ENCODE measurements at places on chromosomes 11 and 22.

DNA sequence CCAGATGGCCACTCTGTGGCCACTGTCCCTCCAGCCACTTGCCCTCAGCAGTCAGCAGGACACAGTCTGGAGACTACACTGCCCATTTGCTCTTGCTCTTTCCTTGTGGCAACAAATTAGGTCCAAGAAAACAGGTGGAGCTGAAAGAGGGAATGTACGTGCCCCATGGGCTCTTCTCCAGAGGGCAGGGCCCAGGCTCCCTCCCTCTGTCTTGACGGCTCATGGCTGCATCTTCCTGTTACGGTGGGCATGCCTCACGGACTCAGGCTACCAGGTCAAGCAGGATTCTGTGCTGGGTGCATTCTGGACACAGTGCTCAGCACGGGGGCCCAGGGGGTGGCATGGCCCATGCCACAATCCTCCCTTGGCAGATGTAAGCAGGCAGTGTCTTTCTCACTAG, 71.3 kb downstream of the MED15 start:
- no peak for DNase-seq

DNA sequence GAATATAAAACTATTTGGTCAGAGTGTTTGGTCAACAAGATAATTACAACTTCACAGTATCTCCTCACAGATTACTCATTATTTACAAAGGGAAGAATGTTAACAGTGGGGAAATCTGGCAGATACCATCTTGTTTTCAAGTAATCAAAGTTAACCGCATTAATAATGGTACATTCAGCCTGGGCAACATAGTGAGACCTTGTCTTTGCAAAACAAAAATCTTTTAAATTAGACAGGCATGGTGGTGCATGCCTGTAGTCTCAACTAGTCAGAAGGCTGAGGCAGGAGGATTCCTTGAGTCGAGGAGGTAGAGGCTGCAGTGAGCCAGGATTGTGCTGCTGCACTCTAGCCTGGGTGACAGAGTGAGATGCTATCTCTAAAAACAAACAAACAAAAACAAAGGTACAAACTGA, 78.5 kb downstream of the ACER3 start:
- no peak for DNase-seq

GRCh38 chr11:1206391-1207271, 16.2 kb upstream of the MUC5B start:
- DNase-seq: no peak

DNA sequence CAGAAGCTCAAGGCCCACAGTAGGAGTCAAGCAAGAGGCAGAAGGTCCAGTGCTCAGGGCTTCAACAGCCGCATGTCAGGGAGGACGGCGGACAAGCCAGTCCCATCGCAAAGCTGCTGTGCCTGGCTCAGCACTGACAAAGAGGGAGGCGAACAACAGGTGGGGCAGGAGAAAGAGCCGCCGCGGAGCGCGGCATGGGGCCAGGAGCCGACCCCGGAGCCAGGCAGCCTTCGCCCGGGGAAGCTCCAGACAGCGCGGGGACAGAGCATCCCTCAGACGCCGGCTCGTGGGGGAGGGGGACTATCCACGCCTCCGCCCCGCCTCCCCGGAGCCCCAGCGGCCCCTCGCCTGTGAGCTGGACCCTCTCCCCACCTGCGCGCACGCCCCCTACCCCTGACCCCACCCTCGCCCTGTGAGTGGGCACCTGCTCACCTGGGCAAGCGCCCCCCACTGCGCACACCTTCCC, 369 bp downstream of the DHCR7 start:
- no peak for DNase-seq

GRCh38 chr11:132036746-132037466, 666.5 kb downstream of the NTM start:
- DNase-seq: no peak

- no peak for DNase-seq
These were observed 98.7 kb downstream of the WNT7B start for GRCh38 chr22:45878051-45878781.

DNA sequence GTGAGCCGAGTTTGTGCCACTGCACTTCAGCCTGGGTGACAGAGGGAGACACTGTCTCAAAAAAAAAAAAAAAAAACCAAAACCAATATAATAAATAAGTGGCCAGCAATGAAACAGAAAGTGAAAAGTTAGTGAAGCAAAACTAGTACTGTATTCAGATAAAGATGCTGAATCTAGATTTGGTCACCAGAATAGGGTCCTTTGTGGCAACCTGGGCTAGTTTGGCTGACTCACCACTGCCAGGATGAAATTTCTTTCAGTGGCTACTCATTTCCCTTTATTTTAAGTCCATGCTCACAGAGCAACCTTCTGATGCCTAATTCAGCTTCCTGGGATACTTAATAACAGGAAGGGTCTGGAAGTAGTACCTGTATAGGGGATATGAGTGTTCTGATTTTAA, 26.0 kb downstream of the LIMK2 start:
- no peak for DNase-seq

GRCh38 chr11:28323621-28324020, 215.4 kb downstream of the METTL15 start:
- no peak for DNase-seq

DNA sequence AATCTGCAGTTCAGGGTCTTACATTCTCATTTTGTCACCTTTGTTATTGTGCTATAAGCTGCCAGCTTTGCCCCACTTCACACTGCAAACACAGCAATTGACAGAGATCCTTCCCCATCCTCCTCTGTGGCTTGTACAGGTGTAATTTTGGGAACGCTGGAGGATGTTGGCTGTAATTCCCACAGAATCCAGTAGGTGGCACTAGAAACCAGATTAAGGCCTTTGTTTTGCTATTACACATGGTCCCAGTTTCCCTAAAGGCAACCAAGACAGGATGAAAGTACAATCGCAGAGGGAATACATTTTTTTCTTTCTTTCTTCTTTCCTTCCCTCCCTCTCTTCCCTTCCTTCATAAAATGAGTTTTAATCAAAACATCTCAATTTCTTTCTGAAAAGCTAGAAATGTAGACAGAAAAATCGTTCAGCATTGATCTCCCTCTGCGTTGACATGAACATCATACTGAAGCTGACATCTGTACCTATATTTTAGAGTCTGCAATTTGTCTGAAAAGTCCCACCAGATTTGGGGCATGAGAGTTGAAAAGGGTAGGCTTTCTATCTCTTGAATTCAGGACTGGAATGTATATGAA, 21.3 kb upstream of the NELL1 start:
- no peak for DNase-seq

- DNase-seq: no peak
These were observed 21.1 kb downstream of the PHF21B start for GRCh38 chr22:44988671-44989070.

DNA sequence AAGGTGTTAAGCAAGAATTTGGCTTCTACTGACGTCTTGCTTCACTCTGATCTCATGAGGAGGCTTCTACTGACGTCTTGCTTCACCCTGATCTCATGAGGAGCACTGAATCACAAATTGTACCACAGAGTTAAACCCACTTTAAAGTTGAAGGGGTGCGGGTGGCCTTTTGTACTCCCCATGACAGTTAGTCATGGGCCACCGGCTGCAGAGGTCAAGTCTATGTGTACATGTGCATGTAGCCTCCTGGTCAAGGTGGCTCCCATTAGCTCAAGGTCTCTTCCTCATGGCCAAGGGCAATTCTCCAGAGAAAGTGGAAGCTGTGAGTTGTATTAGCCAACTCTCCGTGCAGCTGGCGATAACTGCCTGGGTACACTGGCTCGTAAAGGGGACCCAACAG, 23.1 kb upstream of the FZD4 start:
- DNase-seq: no peak

GRCh38 chr11:112280268-112281126, 19.8 kb upstream of the PLET1 start:
- DNase-seq: peak; percentile 89

DNA sequence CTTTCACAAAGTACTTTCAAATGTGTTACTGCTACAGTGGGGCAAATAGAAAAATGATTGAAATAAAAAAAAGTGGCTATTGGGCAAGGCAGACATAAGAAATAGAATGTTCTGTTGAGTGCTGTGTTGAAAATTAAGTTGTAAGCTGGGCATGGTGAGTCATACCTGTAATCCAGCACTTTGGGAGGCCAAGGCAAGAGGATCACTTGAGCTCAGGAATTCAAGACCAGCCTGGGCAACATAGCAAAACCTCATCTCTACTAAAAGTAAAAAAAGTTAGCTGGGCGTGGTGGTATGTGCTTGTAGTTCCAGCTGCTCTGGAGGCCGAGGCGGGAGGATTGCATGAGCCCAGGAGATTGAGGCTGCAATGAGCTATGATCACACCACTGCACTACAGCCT, 26.9 kb upstream of the LDHA start:
- no peak for DNase-seq

GRCh38 chr11:130808541-130808940, 107.7 kb downstream of the SNX19 start:
- no peak for DNase-seq

GRCh38 chr22:30838111-30838510, 130.5 kb downstream of the MORC2 start:
- no peak for DNase-seq

DNA sequence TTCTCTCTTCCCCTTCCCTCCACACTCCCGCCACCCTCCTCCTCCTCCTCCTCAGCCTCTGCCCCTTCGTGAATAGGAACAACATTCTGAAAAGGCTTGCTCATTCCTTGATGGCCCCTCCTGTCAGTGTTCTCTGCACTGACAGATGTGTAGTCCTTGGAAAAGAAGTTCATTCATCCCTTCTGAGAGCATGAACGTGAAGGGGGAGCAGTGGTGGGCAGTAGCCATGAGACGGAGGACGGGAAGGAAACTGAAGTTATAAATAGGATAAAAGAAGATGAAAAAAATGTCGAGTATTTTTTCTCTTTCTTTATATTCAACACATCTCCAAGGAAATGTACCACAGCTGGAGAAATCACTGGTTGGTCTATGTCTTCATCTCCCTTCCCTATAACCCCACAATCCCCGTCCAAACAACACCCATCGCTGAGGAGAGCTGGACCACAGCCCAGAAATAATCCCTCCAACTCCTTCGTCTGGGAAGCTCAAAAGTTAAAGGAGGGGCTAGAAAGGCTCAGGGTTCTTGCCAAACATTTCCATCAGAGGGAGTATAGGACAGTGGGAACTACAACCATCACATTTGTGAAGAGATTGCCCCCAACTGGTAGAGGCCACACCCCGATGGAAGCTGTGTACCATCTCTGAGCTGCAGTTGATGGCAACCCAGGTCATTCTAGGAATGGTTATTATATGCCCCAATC, 33.5 kb downstream of the ETS1 start:
- no peak for DNase-seq

GRCh38 chr11:130638033-130638432, 189.6 kb downstream of the ADAMTS15 start:
- no peak for DNase-seq

- peak; percentile 34 for DNase-seq
These were observed 18.4 kb upstream of the RPS3 start for GRCh38 chr11:75380716-75381420.

- DNase-seq: no peak
These were observed 22.1 kb upstream of the IGLL5 start for GRCh38 chr22:22865311-22866072.

DNA sequence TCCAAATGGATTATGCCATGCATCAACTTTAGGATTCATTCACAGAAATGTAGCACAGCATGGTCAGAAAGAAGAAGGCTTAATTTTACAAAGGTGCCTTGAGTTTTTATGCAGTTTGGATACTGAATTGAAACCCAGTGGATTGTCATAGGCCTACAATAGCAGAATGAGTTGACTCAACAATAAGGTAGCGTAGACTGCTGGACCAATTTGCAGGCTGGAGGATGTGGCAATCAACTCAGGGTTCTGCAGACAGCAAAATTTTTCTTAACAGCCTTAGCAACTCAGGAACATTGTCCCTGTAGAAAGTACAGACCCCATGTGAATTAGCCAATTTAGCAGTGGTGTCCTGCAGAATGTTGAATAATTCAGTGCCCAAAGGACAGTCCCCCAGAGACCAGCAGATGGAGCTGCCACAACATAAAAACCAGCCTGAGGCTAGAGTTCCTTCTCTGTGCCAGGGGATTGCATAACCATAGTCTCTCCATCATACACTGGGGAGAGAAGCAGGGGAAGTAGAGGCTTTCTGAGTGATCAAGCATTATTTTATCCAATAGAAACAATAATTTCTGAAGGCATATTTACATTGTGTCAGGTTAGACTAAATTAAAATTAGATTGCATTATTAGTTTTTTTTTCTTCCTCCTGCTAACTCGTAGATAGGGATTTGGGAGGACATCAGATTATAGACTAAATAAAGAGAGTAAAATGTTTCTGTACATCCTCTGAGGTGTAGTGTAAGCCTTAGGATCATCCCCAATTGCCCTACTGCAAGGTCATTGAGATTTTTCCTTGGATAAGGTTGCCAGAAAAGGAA, 20.3 kb upstream of the MRPL17 start:
- peak; percentile 42 for DNase-seq

- no peak for DNase-seq
These were observed 198.3 kb downstream of the GRIK4 start for GRCh38 chr11:120709808-120710207.

GRCh38 chr11:107696140-107696539, 15.7 kb downstream of the SLN start:
- no peak for DNase-seq
